ENCODE measurements at places on chromosomes 12 and 14.

- DNase-seq, result no peak
Measured at GRCh38 chr12:108589840-108590229, 8.0 kb downstream of the TMEM119 start.

- DNase-seq, result no peak
Measured at GRCh38 chr12:77082021-77082420, 16.7 kb upstream of the E2F7 start.

GRCh38 chr14:91410771-91411536, 6.7 kb downstream of the CCDC88C start:
- DNase-seq, result no peak

GRCh38 chr14:45181806-45182205, 46.1 kb downstream of the FANCM start:
- no peak for DNase-seq

- DNase-seq, result no peak
Measured at GRCh38 chr12:109715310-109716091, 1.9 kb downstream of the FAM222A start.

DNA sequence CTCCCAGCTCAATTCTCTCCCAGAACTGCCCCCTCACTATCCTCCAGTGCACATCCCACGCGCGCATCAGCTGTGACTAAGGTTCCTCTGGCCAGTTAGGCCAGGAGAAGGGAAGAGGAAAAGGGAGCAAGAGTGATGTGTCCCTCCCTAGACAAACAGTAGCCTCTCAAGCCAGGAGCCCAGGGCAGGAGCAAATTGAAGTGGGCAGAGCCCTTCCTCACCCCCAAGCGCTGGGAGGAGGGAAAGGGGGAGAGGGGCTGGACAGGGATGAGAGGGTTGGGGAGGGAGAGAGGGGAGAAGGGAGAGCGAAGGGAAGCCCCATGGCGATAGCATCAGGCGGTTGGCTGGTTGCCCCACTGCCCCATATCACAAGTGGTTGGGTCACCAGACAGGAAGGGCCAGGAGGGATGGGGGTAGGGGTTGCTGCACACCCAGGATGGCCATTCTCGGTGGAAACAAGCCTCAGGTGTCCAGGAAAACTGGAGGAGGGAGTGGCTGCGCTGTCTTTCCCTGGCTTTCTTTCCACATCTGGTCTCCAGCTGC, 1.1 kb downstream of the CD63 start:
- no peak for DNase-seq

- DNase-seq, result no peak
Measured at GRCh38 chr14:33774723-33775470, 176.0 kb downstream of the EGLN3 start.

- DNase-seq, result no peak
Measured at GRCh38 chr12:118959348-118959747, 22.0 kb upstream of the SRRM4 start.

- DNase-seq, result no peak
Measured at GRCh38 chr14:74490486-74490885, 2.6 kb downstream of the NPC2 start.

GRCh38 chr14:104594310-104595046, 10.1 kb downstream of the TMEM179 start:
- DNase-seq, result no peak

DNA sequence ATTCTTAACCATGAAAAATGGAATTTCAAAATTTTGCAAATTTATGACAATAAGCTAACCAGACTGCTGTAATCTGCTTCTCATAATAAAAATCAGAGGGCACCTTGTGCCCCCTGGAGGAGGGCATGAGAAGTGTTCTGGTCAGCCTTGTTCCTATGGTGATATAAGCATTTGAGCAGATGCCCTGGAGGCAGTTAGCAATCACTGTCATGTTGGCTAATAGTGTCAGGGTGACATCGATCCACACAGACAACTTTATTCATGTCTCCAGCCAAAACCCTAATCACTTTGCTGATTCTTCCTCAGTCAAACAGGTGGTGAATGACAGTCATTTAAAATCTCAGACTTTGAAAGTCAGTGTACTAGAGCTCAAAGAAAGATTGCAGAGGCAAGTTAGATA, 943.0 kb downstream of the GALC start:
- DNase-seq, result no peak

DNA sequence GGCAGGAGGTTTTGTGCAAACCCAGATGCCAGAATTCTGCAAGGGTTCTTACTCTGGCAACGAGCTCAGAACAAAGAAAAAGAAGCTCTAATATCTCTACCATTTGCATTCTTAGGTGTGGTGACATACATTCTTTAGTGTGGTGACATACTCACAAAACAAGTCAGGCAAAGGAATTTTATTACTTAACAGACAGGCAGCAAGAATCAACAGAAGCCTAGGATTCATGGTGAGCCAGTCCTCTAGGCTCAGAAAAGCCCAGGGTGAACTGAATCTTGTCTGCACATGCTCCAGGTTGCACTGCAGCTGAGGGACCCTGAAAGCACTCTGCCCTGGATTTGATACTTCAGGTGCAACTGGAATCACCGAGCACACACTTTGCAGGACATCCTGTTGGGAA, 122.4 kb upstream of the PTPRQ start:
- no peak for DNase-seq

GRCh38 chr12:538731-539539, 79.2 kb downstream of the B4GALNT3 start:
- DNase-seq, result no peak

GRCh38 chr14:55756557-55756956, 176.6 kb downstream of the KTN1 start:
- no peak for DNase-seq

GRCh38 chr12:13428538-13429265, 232.2 kb downstream of the EMP1 start:
- no peak for DNase-seq

DNA sequence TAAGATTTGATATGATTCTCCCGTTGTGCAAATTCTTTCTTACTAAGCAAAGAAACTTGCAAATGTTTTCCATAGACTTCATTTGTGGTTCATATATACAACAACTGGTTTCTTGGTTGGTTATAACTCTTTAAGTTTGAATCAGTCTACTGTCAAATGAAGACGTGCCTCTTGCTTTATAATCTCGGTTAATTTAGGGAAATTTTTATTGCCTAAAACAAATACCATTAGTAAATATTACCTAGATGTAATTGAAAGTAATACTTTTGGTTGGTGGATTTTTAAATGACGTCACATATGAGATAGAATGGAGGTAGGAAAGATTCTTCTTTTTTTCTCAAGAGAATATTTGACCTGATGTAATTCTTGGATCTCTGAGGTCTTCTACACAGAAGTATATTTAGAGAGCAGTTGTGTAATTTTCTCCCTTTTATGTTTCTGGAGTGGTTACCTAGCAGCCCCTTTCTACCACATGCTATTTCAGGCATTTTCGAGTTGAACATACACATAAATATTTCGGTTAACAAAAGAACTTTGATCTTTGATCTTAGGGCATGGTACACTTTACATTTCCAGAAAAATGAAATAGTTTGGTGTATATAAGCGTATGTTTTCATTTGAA, 1.7 kb downstream of the ATF7IP start:
- no peak for DNase-seq

DNA sequence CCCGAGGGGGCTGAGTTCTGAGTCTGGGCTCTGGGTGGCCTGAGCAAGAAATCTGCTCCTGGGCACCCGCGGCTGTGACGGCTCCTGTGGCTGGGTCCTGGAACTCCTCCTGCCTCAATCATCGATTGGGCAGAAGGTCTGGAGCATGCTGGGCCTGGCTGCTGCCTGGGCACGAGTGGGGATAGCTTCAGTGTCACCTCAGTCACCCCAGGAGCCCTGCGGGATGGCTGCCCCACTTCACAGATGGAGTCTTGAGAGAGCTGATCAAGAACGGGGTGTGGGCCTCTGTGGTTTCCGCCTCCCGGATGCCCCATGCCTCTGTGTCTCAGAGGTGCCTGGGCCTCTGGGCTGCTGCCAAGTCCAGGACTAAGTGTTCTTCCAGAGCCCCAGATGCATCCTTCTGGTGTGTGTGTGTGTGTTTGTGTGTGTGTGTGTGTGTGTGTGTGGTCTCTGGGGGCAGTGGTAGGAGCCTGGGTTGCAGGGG, 185.6 kb upstream of the C14orf180 start:
- DNase-seq, result no peak

DNA sequence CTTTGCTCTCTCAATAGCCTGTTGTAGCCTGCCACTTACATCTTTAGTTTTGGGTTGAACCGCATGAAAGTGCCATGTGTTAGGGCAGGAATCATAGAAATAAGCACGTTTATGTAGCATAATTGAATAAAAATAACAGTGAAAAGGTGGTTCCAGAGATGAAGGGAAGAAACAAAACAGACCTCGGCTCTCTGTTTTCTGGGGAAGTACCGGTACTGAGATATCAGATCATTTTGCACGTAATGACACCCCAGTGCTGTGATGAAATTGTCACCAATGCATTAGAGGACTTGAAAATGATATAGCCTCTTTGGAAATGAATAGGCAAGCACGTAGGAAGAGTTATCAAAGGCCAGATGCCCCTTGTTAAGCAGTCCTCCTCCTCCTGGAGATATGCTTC, 42.5 kb upstream of the DLK1 start:
- no peak for DNase-seq

DNA sequence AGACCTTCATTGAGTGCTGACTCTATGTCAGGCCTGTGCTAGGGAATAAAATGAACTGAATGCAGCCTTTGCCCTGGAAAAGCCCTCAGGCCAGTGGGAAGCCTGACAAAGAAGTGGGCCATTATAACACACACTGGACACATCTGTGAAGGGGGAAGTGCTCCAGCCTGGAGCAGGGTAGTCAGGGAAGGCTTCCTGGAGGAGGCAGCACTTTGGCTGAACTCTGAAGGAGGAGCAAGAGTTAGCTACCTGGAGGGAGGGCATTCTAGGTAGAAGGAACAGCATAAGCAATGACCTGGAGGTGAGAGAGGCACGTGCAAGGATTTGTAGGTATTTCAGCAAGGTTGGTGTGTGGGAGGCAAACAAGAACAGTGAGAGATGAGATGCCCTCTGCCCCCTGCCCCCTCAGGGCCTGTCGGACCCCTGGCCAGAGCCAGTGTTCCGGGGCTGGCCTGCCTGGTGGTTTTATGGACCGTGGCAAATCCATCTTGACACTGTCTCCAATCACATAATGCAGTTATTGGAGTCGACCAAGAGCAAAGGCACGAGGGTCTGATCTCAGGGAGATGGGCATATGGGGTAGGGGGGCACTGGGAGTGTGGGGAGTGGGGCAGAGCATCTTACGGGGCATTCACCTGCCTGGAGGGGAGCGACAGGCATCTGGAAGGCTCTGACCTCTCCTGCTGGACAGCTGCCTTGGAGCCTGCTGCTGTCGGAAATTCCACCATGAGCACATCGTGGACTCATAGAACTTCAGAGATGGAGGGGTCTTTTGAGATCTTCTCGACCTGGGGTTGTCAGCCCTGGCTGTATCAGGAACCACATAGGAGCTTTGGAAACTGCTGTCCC, 2.7 kb upstream of the FAM222A start:
- DNase-seq, result no peak

- no peak for DNase-seq
Measured at GRCh38 chr14:90512329-90512991, 115.6 kb downstream of the CALM1 start.
